ENCODE measurements at places on chromosomes 1 and 21.

GRCh38 chr1:182315167-182315556, 76.4 kb downstream of the GLUL start:
- no peak for DNase-seq

DNA sequence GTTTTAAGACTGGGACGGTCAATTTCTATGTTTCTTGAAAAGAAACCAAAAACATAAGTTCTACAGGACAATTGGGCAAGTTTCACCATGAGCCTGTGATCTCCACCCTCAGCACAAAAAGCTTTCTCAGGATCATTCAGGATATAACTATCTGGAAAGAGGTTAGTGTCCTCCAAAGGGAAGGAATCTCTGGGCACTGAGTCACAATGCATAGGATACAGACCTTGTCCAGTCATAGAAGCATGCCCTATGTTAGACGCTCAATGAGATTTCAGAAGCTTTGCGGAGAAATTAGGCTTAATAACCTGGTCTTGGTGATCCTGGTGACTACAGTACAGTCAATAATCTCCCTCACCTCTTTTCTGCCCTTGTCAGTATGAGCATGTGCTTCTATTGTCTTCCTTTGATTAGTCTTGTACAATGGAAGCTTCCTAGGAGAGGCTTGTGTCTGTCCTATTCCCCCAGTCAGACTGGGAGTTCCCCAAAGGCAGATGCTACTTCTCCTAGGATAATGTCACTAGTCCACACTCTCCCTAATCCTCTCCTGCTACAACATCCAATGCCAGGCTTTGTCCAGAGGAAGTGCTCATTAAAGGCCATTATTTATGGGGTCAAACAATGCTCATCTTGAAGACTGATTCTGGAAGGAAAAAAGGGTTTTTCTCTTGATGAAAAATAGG, 97.4 kb downstream of the KCNH1 start:
- no peak for DNase-seq

DNA sequence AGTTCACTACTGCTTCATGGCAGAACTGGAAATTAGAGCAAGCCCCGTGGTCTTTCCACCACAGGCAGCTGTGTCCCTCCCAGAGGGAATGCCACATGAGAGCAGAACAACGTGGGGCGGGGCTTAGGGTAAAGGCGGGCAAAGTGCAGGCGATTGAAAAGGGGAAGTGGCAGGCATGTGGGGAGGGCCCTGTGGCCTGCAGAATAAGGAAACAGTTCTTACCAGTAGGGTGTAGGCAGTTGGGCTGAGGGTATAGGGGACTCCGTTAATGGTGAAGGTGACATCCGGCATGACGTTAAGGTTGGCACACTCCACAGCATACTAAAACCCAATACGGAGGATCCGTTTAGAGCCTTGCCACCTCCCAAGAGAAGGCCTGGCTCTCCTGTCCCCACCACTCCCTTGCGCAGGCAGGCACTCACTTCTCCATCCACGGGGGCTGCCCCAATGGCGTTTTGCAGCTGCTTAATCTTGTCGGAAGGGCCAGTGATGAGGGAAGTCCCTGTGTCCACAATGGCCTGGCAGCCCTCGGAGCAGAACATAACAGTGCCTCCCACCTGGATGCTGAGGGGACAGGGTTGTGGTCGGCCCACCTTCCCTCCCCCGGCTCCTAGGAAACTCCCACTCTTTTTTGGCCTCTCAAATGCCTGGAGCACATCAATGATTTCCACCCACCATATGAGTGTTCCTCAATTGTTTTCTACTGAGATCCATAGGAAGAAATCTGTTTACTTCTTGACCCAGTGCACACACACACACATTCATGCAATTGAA, 9.1 kb upstream of the RAB7B start:
- peak; percentile 46 for DNase-seq

DNA sequence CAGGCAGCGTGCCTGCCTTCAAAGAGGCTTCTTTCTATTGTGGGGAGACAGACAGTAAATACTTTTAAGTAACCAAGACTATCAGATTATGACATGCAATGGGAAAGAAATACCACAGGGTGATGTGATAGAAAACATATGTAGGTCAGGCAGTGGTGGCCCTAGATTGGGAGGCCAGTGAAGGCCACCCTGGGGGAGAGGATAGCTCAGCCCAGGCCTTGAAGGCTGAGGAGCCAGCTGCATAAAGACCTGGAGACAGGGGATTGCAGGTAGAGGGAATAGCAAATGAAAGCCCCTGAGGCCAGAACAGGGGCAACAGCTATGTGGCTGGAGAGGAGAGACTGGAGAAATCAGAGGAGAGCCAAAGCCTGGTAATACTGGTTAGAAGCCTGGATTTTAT, 4.0 kb downstream of the SOX13 start:
- no peak for DNase-seq

GRCh38 chr21:15183813-15184257, 119.0 kb upstream of the NRIP1 start:
- DNase-seq = no peak

- no peak for DNase-seq
These were observed 611 bp downstream of the HSPG2 start for GRCh38 chr1:21936366-21937031.

DNA sequence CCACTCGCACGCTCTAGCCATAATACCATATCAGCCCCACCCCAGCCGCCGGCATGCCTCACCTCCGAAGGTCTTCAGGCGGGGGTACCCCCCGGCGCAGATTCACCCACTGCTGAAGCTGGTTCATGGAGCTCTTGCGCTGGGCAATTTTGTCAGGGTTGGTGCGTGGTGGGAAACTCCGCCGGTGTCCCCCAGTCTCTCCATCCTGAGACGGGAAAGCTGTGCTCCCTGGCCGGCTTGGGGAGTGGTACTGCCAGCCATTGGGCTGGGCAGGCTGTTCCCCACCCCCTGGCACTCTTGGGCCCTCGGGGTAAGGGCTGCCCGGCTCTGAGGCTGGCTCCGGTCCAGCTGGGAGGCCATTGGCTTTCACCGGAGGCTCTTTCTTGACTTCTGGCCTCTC, 45.4 kb upstream of the GOLT1A start:
- no peak for DNase-seq

DNA sequence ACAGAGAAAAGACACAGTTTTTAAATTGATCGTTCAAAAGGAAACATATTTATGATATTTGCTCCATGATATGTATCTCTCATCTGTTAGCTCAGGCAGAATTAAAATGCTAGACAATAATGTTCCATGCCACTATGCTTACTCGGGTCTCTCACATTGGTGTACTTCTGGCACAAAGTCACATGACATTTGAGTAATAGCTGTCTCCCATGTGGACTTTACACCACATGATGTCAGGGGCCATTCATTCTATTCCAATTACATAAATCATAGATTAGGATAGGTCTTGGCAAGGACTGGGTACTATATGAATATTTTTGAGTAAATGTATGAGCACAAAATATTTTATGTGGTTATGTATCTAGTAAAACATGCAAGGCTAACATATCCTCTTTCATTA, 648.4 kb downstream of the PLA2G4A start:
- DNase-seq = no peak

DNA sequence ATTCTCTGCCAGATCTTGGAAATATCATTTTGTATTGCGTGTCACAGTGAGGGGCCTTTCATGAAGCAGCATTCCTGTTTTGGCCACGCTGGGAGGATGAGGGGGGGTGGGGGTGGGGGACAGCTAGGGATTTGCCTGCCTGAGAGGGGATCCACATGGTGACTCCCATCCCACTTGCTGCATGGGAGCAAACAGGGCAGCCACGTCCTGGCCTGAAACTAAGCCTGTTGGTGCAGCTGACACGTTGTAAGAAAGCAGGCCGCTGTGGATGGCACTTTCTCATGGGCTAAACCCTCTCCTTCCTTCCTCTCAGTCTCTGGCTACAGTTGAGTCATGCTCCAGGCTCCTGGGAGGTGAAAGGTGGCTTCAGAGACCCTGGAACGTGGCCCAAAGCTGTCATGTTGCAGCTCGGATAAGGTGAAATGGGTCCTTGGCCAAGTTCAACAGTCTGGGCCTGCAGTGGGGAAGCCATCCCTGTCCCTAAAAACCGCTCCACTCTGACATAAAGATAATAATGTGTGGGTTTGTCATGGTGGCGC, 346.7 kb upstream of the VAMP3 start:
- no peak for DNase-seq

DNA sequence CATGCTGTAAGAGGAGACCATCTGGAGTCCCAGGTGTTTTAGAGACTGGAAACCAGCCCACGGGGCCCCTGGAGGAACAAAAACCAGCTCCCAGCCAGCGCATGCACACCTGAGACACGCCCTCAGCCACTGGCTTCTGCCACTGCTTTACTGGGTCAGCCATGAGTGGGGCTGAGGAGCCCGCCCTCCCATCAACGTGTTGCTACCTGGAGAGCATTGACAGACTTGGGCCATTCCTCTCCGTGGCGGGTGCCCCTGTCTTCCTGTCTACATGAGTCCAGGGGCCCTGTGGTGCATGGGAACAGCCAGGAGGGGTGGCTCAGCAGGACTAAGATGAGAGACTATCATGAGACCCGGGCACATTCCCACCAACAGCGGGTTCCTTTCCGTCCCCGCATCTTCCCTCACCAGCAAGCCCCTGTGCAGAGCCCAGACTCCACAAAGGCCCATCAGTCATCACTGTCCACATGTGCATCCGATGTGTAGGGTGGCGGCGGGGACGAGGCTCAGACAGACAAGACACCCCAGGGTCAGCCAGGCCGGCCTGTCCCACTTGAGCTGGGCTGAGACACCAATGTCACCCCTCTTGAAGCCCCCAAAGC, 45.4 kb upstream of the POFUT2 start:
- DNase-seq = no peak

DNA sequence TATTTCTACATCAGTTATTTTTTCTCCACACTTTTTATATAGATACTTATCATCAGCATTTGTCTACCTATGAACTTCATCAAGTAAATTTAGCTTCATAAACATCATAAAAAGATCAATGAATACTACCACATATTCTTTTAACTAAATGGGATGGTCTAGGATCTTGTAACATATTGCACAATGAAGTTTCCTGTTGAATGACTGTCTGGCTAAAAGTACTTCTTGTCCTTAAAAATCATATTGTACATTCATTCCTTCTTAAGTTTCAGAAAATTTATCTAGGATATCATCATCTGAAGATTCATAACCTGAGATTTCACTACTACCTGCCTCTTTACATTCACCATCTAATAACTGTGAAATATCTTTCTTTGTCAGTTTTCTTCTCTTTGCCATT, 69.0 kb downstream of the MAGI3 start:
- DNase-seq = no peak

GRCh38 chr1:230622151-230622550, 20.1 kb upstream of the COG2 start:
- no peak for DNase-seq

GRCh38 chr21:42317826-42318746, 2.9 kb upstream of the TFF3 start:
- DNase-seq = peak; percentile 19

GRCh38 chr1:64006276-64007051, 197.0 kb upstream of the UBE2U start:
- DNase-seq = no peak

- DNase-seq = no peak
These were observed 75.7 kb upstream of the RRP15 start for GRCh38 chr1:218209351-218209861.

DNA sequence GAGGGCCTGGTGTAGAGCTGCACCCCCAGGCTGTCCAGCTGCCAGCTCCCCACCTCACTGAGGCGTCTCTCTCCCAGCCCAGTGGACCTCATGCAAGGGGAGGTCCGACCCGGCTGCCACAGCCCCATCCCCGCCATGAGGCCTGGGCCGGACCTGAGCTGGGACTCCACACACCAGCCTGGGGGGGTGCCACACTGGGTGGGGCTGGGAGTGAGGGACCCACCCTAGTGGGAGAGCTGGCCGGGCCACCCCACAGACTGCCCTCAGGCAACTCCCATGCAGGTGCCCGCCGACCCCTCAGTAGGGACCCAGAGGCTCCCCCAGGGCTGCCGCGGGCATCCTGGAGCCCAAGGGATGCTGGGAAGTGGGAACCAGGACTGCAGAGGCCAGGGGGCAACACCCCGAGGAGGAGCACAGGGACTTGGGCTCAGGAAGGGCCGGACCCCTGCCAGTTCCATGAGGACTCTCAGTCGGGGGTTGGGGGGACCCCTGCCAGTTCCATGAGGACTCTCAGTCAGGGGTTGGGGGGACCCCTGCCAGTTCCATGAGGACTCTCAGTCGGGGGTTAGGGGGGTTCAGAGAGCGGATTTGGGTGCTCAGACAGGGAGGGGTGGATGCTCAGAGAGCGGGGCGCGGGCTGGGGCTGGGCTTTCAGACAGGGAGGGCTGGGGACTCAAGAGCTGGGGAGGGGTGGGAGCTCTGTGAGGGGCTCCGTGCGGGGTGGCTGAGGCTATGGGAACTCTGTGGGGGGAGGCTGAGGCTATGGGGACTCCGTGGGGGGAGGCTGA, 1.2 kb upstream of the RNF223 start:
- DNase-seq = no peak

- no peak for DNase-seq
These were observed 99.1 kb upstream of the ZNF644 start for GRCh38 chr1:91120936-91121335.

DNA sequence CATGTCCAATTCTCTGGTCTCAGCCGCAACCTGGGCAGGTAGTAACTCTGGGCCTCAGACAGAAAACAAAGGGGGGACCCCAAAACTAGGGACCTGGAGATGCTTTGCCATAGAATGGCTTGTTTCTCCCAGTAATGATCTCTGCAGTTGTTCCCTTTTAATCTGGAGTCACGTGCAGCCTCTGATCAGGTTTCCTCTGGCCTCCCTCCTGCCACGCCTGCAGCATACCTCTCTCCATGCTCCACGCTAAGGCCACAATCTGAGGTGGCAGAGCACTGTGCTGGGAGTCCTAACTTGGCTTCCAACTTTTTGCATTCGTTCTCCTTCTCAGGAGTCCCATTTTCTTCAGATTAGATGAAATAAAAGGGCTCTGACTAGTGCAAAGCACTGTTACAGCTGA, 1.9 kb downstream of the PABPC4 start:
- DNase-seq = no peak

GRCh38 chr1:24735156-24735508, 10.1 kb upstream of the CLIC4 start:
- DNase-seq = no peak

DNA sequence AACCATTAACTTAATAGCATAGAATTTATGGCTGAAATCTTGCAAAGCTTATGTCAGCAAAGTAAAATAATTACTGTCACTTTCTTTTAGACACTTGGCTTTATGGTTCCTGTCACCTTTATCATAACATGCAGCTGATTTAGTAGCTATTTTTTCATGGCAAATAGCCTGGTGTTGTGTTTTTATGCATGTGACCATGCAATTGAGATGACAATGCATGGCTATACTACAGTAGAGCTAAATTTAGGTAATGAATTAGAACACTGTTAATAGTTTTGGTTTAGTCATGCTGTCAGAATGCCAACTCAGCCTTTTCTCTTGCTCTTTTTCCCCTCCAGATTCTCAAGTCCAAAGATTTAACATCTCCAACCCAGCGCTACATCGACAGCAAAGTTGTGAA, 88.6 kb downstream of the TGFB2 start:
- no peak for DNase-seq

DNA sequence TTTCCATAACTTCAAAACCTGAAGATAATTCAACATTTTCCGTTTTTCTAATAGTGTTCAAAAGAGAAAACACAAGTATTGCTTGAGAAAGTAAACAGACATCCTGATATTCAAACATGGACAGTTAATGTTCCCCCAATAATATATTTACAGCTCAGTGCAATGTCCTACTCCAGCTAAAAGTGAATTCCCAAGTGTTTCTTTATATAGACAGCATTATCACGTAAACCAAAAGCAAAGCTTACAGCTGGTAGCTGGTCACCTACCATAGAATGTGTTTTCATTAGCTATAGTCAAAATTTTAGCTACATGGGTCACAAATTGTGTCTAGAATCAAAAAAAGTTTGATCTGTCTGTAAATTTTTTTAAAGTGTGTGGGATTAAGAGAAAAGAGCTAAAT, 34.9 kb downstream of the WLS start:
- no peak for DNase-seq

- DNase-seq = no peak
These were observed 17.0 kb downstream of the C1orf198 start for GRCh38 chr1:230851291-230851691.
